ENCODE measurements at places on chromosomes 5 and 9.

GRCh38 chr9:98927724-98928123 is 16.0 kb upstream of the COL15A1 start:
- no peak for DNase-seq

GRCh38 chr5:80654054-80654390 is 430 bp upstream of the MSH3 start:
- DNase-seq, result no peak

- DNase-seq, result no peak
These were observed 210.2 kb upstream of the GAS1 start for GRCh38 chr9:87157366-87158031.

- no peak for DNase-seq
These were observed 37.7 kb downstream of the FAM13B start for GRCh38 chr5:137995077-137995748.

DNA sequence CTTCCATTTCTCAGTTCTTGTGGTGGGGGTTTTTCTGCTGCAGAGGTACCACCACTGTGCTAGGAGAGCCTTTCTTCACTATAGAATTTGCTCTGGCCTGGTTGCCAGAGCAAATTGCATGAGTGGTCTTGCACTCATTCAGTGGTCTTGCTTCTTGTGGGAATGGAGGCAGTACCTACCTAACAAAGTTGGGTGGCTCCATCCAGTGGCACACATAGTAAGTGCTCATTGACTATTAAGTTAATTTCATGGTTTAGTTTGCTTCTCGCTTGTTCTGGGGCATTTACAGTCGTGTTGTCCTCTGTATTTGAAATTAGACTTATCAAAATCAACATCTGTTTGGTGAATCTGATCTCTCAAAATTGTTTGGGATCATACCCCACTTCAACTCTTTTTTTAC is 23.0 kb downstream of the SLC28A3 start:
- no peak for DNase-seq

DNA sequence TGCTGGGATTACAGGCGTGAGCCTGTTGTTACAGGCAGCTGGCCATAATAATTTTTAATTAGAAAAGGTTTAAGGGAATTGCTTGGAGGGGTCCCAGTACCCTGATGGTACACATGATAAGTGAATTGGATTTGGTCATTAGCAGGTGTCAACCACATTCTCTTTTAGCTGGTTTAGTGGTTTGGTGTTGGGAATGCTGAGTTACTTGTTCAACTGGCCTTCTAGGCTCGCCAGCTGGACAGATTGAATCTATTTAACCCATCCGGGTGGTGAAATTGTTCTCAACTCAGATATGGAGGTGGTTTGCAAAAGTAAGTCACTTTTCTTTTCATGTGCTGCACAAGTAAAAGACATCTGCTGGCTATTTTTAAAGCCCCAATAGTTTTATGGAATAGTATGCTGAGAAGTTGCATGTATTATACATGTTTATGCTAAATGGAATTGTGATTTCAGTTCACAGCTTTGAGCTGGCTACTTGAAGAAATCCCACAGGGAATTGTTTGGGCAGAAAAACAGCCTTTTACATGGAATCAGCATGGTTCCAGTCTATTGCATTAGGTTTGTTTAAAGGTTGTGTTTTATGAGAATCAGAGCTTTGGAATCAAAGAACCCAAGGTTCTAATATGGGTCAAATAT is 149.8 kb upstream of the SLC28A3 start:
- DNase-seq, result no peak

GRCh38 chr9:71752352-71752751 is 16.0 kb downstream of the CEMIP2 start:
- DNase-seq, result no peak

GRCh38 chr9:123957731-123958130 is 27.8 kb upstream of the DENND1A start:
- DNase-seq, result no peak

DNA sequence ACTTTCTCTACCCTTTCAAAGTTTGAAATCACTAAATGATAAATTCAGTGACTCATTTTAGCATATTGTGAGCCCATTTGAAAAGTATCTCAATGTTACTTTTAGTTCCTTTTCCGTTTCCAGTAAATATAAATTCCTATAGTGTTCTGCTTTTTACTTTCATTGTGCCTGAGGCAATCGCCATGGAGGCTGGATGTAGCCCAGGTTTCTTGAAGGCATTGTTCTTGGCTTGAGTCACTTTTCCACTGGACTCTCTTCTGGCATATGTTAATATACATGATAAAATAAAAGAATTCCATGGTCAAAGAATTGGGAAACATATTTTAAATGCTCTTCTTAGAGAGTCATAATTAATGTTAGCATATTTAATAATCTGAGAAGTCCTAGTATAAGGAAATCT is 327.0 kb downstream of the IZUMO3 start:
- no peak for DNase-seq

GRCh38 chr5:67805666-67806348 is 409.7 kb upstream of the PIK3R1 start:
- peak; percentile 18 for DNase-seq

DNA sequence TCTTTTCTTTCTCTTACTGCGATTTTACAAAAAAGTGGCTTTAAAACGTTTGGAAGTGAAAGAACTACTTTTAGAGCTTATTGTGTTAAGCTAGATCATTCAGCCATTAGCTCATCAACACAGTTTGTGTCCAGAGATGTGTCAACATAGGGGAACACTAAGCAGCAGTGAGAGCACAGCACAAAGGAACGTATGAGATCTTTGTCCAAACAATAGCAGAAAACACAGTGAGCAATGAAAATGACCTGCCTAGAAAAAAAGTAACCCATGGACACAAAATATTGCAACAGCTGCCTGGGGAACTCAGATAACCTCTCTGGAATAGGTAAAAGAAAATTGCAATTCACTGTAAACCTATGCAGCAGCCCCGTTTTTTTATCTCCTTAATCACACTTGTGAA is 372.5 kb downstream of the ARHGEF28 start:
- DNase-seq, result peak; percentile 65

GRCh38 chr9:129682381-129682780 is 16.9 kb downstream of the PRRX2 start:
- no peak for DNase-seq

DNA sequence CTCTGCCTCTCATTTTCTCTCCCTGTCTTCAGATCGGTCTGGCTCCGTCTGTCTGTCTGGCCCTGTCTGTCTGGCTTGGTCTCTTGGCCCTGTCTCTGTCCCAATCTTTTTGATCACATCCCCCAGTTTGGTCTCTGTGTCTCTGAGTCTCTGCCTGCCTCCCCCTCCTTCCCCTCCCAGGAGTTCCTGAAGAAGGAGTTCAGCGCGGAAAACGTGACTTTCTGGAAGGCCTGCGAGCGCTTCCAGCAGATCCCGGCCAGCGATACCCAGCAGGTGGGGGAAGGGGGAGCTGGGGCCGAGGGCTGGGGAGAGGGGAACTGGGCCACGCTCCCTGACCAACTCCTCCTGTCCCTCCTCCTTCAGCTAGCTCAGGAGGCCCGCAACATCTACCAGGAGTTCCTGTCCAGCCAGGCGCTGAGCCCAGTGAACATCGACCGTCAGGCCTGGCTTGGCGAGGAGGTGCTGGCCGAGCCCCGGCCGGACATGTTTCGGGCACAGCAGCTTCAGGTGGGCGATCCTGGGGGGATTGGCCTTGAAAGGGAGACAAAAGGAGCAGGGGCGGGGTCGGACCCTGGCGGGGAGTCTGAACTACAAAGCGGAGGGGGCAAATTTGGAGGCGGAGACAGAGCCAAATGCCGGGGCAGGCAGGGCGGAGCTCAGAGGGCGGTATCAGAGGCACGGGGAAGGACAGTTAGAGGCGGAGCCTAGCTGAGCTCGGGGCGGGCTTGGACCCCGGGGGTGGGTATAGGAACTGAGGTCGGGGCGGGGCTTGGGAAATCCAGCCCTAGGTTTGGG is 9.0 kb downstream of the RGS14 start:
- no peak for DNase-seq

DNA sequence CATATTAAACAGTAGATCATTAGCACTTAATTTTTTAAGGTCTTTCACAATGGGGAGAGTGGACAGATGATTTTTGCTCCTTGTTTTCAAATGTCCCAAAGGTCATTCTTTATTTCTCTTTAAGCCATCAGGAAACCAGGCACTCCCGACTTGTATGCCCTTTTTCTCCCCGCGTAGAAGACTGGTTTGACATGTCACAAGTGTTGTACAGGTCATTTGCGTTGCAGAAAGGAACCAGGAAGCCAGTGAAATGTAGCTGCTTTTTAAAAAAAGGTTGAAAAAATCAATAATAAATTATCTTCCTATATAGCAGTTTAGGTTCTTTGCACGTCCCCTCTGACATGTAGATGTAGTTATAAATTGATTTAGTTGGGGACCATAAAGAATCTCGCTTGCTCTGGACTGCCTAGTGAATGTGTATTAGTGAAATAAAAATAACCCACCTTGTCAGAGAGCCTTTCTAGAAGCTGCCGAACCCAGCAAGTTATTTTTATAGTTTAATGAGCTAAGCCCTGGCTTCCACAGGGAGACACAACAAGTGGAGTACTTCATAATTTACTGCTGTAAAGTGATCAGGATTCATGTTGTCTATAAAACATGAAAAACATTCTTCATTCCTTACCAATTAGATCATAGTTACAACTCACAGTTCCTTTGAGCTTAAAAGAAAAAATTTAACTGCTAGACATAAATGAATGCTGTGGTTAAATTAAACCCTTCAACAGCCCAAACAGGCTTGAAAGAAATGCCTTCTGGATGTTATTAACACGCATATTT is 404.6 kb downstream of the CSNK1G3 start:
- DNase-seq, result no peak

DNA sequence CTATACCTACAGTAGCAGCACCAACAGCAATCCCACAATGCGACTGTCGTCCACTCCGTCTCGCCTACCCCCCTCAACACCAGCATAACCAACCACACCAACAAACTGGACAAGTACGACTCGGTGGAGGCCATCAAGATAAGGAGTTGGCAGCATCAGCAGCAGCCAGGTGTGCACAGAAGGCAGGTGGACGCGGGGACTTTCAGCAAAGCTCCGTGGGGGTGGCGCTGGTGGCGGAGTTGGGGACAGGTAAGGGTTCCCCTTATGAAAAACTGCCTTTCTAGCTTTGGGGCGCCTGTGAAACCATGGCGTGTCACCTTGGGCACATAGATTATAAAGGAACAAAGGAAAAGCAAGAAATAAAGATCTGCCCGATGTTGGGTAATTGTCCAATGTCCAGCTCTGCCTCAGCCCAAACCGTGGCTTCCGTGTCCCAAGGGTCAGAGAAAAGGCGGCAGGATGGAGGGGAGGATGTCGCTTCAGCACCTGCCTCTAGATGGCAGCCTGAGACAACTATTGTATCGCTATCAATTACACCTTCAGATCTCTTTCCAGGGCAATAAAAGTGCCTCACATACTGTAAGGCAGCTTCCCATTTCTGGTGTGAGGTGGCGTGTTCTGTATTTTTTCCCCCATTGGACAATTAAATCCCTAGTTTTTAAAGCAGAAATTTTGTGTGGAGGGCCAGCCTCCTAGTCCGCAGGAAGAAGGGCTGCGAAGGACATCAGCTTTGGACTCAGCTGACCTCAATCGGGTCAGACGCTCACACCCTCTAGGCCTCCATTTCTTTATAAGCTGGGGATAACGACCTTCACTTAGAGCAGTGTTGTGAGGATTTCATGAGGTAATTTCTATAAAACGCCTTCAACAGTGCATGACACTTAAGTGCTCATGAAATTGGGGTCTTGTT is 58.8 kb downstream of the MTRR start:
- peak; percentile 94 for DNase-seq

- DNase-seq, result no peak
These were observed 21.3 kb downstream of the NREP start for GRCh38 chr5:111735583-111736270.

- DNase-seq, result no peak
These were observed 1.7 kb upstream of the DCP2 start for GRCh38 chr5:112974901-112975300.

DNA sequence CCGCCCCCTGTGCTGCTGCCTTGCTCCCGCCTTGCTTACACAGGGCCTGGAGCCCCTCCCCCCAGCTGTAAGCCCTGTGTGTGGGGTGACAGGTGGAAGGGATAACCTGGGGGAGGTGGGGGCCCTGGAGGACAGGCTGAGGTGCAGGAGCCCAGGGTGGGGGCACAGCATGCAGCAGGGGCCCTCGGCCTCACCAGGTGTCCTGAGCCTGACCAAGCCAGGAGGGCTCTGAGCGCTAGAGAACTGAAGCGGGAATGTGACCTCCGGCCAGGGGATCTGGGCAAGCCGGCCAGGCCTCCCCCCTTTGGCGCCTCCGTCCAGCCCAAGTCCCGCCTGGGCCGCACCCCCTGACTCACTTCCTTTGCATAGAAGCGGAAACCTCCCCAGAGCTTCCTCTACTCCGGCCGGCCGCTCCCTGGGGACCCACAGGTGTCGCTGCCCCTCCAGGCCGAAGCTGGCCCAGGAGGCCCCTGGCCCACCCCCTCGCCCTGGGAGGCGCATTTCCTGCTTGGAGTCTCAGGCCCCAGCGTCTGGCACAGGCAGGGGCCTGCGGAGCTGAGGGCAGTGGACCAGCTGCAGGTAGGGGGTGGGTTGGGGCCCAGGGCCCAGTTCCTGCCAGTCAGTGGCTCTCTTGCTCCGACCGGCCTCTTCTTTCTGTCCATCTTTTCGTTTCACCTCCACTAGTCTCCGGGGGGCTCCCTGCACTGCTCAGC is at the start of gene TOR4A:
TSS of gene TOR4A (plus strand) at position 398 of the 713 bp plus-strand sequence. CDS start 964 bp downstream, outside the sequence.
- no peak for DNase-seq

- DNase-seq, result peak; percentile 28
These were observed 39.1 kb upstream of the RANBP6 start for GRCh38 chr9:6054280-6055099.

DNA sequence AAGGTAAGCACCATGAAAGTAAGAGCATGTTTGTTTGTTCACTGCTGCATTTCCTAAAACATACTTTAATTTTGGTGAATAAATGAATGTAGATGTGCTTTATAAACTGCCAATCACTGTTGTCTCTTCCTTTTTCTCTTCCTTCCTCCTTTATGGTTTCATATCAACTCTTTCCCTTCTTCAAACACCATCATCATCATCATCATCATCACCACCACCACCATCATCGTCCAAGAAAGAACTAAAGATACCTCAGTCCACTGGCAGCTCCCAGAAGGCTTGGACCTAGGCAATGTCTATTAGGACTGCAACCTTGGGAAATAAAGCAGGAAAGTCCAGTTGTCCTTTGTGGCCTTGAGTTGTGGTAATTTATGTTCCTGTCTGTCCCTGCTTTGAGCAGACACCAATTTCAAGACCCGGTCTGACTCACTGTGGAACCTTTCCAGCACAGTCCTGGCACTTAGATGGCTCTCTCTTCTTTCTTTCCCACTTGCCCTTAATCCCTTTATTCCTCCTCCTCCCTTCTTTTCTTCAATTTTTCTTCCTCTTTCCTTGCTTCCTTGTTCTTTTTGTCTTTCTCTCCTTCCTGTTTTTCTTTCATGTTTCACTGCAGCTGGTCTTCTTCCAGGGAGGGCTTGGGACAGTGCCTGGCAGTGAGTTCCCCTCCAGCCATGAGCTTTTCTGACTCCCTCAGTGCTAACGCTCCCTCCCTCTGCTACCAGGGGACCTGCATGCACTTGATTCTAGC is 99.3 kb downstream of the ANGPTL2 start:
- DNase-seq, result no peak

GRCh38 chr9:14730461-14730898 is 7.9 kb upstream of the CER1 start:
- no peak for DNase-seq

- peak; percentile 74 for DNase-seq
These were observed 535 bp upstream of the NFIB start for GRCh38 chr9:14314424-14314928.

GRCh38 chr5:32916648-32917047 is 205.5 kb downstream of the NPR3 start:
- no peak for DNase-seq
